Forelimb muscle (tissue), 1 donor: ENCODE measurements at places on chromosomes 12 and 14.
A peak's percentile ranks its signal among the peaks of the same experiment; 100 is the strongest.

DNA sequence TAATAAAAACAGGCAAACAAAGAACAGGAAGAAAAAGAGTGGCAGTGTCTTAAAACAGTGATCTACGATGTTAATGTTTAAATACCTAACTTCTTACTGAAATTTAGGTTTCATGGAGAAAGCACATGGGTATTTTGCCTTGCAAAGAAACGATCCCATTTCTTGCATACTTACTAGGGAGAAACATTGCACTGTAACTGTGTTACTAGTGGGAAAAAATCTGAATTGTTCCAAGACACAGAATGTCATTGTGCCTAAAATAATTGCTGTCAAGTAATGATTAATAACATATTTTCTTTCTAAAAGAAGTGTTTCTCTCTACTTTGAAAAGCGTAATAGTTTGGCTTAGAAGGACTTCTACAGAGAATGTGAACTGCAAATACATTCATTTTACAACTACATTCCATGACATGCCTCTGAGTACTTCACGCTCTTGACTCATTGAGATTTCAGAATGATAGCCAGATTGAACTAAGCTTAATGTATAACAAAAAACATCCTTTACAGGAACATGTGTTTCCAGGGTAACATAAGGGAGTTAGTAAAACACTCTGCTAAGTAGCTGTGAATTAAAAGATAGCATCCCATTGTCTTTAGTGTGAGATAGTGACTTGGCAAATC is 256.2 kb upstream of the CPNE8 start:
- no peak for DNase-seq

GRCh38 chr12:78562368-78563205 is 302.0 kb upstream of the SYT1 start:
- no peak for DNase-seq

DNA sequence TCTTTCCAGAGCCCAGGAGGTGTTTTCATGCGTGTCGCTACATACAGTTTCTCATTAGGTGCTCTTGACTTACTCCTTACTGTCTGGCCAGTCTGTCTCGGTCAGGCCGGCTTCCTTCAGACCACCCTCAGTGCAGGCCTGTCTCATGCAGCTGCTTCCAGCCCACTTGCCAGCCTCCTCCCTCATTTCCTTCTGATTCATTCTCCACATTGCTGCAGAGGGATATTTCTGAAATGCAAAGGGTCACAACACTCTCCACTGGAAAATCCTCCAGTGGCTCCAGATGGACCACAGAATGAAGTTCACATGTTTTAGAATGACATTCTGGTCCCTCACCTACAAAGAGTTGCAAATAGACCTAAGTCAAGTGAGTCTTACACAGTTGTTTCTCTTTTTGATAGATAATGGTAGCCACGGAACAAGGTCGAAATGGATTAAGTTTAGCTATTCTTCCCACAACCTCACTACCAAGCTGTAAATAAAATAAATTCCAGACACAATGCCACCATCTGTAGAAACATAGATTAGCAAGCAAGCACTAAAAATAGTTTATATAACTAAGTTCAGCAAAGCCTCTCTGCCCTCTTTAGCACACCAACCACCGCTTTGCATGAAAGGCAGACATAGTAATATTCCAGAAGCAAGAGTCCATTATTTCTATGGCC is 146.9 kb downstream of the ESR2 start:
- peak; percentile 24 for DNase-seq

DNA sequence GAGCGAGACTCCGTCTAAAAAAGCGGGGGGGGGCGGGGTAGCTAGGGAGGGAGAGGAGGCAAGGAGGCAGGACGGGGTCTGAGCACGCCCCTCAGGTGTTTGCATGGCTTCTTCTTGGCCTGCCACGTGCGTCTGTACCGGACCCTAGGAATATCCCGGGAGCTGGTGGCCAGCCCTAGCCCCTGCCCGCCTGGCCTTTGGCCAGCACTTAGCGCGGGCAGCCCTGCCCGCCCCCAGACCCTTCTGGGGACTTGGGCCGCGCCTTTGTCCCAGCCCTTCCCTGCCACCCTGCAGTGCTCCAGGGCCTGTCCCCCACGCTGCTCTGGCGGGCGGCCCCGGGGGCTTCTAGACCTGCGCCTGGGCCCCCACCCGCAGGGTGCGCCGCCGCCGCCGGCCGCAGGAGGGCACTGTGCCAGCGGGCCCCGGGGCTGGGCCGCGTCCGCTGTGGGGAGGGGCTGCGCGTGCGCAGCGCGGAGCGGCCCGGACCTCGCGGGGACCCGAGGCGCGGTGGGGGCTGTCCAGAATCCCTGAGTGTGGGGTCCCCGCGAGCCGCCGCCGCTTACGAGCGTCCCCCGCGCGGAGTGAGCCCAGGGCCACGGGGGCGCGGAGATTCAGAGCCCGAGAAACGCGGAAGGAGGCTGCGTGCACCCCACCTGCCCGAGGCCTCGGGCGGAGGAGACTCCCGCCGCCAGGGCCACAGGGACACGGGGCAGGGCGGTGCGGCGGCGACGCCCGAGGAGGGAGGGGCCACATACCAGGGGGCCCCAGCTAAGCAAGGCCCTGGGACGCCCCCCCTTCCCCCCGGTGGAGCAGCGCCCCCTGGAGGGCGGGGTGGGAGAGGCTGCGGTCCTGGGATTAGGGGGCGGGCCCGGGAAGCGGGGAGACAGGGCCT is 21.0 kb downstream of the SLC25A29 start:
- DNase-seq = no peak

GRCh38 chr12:93358821-93359220 is 18.9 kb upstream of the NUDT4 start:
- DNase-seq = no peak

DNA sequence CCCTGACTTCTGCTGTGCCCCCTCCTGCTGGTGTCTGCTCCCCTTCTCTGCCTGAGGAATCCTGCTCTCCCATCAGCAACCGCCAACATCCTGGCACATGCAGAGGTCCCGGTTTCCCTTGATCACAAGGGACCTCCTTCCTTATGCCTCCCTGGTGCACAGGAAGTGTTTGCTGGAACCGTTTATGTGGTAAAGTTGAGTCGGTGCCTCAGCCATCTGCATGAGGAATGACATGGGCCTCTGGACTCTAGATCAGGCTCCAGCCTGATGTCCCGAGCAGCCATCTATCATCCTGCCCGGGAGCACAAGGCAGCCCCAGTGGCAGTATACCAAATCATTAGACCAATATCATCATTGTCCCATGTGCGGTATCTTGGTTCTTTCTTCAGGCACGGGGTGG is 90.4 kb downstream of the BORCS5 start:
- DNase-seq = no peak
